Activated naive CD4-positive, alpha-beta T cell (primary cell): ENCODE measurements at places on chromosomes 5 and 9.

DNA sequence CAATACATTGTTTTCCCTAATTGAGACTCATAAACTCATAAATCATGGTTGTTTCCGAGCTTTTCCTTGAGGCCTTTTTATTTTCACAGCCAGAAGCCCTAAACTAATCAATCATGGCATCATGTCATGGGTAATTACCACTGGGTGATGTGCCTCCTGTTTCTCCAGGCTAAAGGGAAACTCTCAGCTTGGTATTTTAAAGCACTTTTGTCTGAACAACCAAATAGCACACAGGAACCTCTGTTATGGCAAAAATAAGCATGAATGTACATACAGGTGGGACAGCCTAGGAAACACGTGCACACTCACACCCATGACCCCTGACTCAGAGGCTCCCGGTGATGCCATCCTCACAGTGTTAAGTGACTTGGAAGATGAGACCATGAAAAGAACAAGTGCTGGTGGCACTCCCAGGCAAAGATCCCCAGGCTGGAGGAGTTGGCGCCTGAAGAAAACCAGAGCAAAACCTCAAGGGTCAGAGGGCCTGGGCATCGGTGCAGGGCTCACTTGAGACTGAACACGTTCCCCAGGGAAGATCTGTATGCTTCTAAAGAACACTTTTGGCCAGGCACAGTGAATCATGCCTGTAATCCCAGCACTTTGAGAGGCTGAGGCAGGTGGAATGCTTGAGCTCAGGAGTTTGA is 154.3 kb downstream of the ROR2 start:
- DNase-seq: no peak

- DNase-seq: no peak
Observed at GRCh38 chr9:6907772-6908381, 150.1 kb downstream of the KDM4C start.

- no peak for DNase-seq
Observed at GRCh38 chr9:106745457-106745856, 117.5 kb upstream of the ZNF462 start.

DNA sequence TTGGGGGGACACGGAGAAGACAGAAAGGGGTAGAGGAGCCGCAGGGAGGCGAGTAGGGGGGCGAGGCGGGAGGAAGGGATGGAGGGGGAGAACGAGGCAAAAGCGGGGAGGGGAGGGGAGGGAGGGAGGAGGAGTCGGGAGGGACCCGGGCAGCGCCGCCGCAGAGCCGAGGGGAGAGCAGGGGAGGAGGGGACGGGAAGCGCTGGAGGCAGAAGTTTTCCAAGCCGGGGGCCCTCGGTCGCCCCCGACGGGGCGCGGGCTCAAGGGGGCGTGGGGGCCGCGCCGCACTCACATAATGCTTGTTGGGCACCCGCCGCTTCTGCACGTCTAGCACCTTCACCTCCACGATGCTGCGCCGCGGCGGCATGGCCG is 353 bp downstream of the SH3PXD2B start:
- no peak for DNase-seq

DNA sequence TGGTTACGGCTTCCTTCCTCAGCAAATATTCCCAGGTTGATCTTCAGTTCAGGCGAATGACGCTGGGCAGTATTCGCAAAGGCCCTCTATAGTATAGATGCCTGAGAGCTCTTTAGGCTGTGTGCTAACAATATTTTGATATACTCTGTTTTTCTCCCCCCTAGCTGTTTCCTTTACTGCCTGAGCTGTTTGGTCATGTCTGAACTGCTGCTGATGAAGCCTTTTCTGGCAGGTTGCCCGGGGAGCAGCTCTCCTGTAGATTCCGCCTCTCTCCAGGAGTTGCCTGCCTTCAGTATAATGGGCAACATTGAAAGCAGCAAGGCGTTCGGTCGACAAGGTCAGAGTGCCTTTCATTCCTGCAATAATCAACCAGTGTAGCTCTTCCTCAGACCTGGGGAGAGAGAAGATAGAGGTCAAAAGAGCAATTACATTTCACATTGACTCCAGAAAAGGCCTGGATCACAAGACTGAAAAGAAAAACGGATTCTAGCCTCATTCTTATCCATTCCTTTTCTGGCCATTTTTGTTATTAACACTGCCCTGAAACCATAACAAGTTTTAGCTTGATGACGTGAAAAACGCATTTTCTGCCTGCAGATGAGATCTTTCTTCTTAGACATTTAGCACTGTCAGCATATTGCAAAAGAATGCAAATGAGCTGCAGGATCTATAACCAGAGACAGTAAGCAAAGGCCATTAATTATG is 60.1 kb upstream of the ZNF608 start:
- no peak for DNase-seq

DNA sequence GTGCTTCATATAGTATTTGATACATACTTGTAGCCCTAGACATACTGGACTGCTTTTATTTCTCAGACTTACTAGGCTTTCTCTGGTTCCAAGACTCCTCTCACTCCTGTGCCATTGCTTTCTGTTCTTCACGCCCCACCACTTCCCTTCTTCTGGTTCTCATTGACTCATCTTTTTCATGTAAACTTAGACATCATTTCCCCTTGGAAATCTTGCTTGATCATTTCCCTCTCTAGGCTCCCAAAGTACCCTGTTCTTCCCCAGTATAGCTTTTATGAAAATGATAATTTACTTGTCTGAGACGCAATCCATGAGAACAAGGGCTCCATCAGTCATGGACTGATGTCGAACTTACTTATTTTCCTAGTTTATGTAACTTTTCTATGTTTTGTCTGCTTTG is 83.5 kb downstream of the TLR4 start:
- no peak for DNase-seq

- no peak for DNase-seq
Observed at GRCh38 chr9:87383344-87384150, 114.1 kb upstream of the DAPK1 start.
